HCEC 1CT (cell line): ENCODE measurements at places on chromosomes 6 and 20.

- peak; percentile 90 for DNase-seq
Observed at GRCh38 chr6:112802144-112802543, 455.0 kb downstream of the RFPL4B start.

- peak; percentile 96 for DNase-seq
Observed at GRCh38 chr6:89035252-89036101, 45.1 kb upstream of the PNRC1 start.

DNA sequence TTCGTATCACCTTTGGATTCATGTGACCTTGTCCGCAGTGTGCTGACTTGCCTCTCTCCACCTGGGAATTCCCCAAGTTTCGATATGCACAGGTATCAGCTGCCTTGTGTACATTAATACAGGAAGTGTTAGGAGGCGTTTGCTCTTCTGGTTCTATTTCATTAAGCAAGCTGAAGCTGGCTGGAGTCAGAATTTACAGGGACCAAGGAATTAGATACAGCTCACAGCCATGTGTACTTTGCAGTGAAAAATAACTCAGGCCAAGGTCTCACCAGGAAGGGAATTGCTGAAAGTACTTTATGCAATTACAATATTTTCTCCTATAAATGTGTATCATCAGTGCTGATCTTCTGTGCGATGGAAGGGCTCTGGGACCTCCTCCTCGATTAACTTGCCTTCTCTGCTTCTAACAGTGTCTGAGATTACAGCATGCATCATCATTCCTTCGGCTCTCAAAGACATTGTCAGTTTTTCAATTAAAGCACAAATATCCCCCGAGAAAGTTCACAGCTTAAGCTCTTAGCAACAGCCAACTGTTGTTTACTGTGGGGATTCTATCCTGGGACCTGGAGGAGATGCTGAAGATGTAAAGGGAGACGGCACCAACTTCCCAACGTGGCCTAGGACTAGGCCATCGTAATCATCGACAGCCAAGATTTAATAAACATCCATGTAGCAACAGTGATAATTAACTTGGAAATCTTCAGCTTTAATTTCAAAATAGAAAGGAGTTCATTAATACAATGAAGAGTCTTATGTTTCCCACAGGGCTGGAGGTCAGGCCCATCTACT lies 13.8 kb upstream of the TIAM2 start:
- DNase-seq = no peak

GRCh38 chr6:104472021-104472901 lies 387.5 kb downstream of the HACE1 start:
- no peak for DNase-seq

GRCh38 chr6:13396241-13396792 lies 68.0 kb upstream of the TBC1D7 start:
- DNase-seq = no peak

DNA sequence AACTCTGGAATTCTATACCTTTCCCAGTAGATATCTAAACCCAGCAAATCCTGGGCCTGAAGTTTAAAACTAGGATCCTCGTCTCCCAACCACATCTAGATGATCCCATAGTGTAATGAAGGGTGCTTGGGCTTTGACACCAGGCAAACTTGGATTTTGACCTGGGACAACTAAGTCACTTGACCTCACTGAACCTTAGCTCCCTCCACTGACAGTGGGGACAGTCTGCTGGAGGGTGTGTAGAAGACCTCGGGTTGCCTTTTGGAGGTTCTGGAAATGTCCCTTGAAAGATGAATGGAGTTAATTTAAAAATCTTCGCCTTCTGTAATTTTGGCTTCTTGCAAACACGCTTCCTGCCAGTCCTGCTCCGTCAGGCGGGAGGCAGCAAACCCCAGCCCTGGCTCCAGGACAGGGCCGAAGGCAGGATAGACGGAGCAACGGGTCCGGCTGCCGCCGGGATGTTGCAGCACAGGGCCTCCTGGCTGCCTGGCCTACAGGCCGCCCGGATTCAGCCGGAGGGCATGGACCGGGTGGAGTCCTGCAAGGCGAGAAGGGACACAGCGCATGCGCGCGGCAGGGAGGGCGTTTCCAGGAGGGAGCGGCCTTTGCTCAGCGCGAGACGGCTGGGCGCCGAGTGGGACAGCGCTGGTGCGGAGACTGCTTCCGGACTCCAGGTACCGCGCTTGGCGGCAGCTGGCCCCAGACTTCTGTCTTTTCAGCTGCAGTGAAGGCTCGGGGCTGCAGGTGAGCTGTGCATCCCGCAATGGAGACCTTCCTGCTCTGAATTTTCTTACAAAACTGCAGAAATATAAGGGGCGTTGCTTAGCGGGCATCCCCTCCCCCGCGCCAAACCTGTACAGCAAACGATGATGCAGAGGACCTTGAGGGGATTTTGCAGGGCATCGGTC lies at the start of gene TMEM14A:
Gene TMEM14A, plus strand, starts transcription at position 612 of the 908 bp plus-strand sequence. CDS start 5,990 bp downstream, outside the sequence.
- DNase-seq = peak; percentile 87

DNA sequence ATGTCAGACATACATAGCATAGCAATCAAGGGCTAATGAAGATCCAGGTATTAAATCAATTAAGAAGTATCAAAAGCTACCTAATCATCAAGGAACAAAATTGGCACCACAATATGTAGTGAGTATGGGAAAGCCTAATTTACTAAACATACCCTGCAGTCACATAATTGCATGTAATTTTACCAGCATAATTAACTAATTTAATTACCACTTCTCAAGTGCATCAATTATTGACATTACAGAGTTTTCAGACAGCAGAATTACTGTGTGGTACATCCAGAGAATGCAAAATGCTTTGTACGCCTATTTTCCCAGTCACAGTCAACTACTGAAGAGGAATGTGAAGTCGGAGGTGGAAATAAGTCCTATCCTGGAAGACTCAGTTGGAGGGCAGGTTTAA lies 279.0 kb upstream of the ID4 start:
- DNase-seq = no peak

GRCh38 chr6:161265975-161266374 lies 7.9 kb downstream of the AGPAT4 start:
- DNase-seq = no peak

- no peak for DNase-seq
Observed at GRCh38 chr6:147058786-147059385, 145.3 kb upstream of the STXBP5 start.

DNA sequence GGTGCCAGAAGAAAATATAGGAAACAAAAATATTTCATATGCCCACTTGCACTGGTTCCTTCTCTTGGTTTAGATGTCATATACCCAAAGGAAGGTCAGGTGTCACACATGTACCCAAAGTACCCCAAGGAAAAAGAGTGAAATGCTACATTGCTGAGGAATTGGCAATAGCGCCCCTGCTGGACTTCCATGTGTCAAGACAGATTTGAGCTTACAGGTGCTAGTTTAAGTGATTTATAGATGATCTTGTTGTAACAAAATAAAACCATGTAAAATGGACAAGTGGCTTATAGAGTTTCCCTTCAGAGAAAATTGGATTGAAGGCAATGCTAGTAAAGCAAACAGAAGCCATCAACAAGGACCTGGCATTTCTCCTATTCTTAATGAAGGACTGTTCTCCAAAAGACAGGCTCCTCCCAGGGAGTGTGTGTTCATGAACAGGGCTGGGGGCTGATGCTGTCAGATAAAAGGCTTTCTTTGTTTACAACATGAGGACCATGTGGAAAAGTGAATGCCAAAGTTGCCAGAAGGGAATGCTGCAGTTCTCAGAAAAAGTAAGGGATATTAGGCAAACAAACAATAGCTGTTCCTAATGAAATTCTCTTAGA lies 64.3 kb upstream of the PAK5 start:
- DNase-seq = no peak

DNA sequence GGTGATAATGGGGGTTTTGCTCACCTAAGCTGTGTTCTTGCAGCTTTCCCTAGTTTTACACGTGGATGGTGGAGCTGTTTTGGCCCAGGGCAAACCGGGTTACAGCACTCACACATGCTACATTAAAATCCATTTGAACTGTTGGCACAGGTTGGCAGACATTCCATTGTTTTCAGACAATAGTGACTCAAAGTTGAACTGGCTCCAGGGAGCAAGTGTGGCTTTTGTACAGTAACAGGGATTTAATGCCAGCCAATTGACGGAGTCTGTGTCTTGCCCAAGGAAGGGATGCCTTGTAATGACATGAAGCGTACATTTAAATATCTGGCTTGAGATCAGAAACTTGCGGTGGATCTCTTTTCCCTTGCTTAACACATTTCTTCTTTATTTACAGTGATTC lies 183.1 kb downstream of the DTNBP1 start:
- DNase-seq = no peak

GRCh38 chr20:56949318-56949717 lies 317.1 kb downstream of the BMP7 start:
- DNase-seq = no peak

DNA sequence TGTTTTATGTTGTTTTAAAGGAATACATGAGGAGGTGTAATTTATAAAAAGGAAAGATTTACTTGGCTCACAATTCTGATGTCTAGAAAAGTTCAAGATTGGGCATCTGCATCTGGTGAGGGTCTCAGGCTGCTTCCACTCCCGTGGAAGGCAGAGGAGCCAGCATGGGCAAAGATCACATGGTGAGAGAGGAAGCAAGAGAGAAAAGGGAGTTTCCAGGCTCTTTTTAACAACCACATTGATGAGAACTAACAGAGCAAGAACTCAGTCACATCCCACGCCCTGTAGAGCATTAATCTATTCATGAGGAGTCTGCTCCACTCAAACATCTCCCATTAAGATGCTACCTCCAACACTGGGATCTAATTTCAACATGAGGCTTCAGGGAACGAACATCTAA lies 1666.3 kb downstream of the HACE1 start:
- no peak for DNase-seq

GRCh38 chr6:135519348-135519747 lies 21.8 kb upstream of the AHI1 start:
- no peak for DNase-seq

DNA sequence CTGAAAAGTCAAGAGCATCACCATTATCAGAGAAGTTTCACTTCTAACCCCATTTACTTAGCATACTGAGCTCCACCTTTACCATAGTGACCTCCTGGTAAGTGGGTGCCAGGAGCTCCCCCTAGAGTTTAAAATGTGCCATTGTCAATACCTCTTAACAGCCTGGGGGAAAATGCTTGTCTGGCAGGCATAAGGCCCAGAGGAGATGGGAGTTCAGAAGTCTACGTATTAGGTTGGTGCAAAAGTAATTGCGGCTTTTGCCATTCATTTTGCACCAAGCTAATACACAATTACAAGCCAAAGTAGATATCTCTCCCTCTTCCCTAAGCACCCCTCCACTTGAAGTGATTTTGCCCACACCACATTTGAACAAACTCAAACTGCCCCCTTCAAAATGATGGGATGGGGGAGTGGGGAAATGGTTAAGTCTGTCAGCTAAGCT lies 919.0 kb downstream of the KIF16B start:
- no peak for DNase-seq

DNA sequence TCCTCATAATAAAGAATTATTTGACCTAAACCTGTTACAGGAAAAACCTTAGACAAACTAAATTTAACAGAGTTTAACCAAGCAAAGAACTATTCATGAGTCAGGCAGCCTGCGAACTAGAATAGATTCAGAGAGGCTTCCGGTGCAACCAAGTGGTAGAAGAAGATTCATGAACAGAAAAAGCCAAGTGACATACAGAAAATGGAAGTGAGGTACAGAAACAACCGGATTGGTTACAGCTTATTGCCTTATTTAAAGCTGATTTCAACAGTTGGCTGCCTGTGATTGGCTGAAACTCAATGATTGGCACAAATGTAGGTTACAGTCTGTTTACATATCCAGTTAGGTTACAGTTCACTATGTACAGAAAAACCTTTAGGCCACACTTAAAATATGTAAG lies 10.1 kb downstream of the PPP1R3G start:
- DNase-seq = peak; percentile 15

- no peak for DNase-seq
Observed at GRCh38 chr6:88662163-88662580, 301.2 kb downstream of the RNGTT start.

- peak; percentile 23 for DNase-seq
Observed at GRCh38 chr20:37392441-37393195, 46.7 kb downstream of the SRC start.

- no peak for DNase-seq
Observed at GRCh38 chr6:169556758-169557548, 144.9 kb downstream of the WDR27 start.

- no peak for DNase-seq
Observed at GRCh38 chr6:127900935-127901334, at the start of gene THEMIS. TSS of gene THEMIS (minus strand) at chr6:127901058. CDS start at chr6:127900932, 126 bp downstream.

DNA sequence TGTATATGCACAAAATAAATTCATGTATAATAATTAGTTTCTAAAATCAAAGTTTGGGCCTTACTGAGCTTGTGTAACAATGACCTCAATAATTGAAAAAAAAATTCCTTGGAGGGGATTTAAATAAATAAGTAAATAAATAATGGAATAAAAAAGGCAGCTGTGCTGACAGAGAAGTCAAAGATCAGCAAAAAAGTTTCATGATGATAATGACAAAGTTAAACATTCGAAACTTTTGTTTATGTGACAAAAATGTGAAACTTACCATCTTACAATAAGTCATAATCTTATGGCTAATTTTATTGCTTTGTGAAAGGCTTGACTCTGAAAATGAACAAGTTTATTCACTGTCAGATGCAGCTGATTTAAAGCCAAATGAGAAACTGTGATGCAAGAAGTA lies 3.1 kb upstream of the TTK start:
- no peak for DNase-seq

DNA sequence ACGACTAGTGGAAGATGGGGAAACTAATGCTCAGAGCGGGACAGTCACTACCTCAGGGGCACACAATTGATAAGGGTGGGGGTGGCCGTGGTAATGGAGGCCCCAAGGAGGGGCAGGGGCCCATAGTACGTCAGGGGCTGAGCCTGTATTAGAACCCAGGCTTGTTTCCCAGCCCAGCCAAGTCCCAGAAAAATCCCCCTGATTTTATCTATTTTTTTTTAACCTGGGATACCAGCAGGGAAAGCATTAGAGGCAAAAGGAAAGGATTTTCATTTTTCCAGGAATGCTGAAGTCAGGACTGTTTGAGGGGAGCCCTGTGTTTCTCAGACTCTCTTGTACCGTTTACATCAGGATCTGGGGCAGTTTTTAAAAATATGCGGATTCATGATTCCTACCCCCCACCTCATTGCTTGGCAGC lies 382 bp downstream of the MYH7B start:
- DNase-seq = no peak

- no peak for DNase-seq
Observed at GRCh38 chr20:50175938-50176933, 14.4 kb upstream of the CEBPB start.

GRCh38 chr6:139549561-139550070 lies 175.2 kb upstream of the CITED2 start:
- no peak for DNase-seq
